ENCODE measurements at places on chromosomes 7 and 10. TPM values are rescaled to one million over a fixed set of nuclear protein-coding genes. Genes with fewer than 3 reads are reported as not detected.
A peak's percentile ranks its signal among the peaks of the same experiment; 100 is the strongest.

VIPR2 gene
- not detected for total RNA-seq

GRCh38 chr10:4252701-4253100 is 467.7 kb upstream of the KLF6 start:
- no peak for DNase-seq

DNA sequence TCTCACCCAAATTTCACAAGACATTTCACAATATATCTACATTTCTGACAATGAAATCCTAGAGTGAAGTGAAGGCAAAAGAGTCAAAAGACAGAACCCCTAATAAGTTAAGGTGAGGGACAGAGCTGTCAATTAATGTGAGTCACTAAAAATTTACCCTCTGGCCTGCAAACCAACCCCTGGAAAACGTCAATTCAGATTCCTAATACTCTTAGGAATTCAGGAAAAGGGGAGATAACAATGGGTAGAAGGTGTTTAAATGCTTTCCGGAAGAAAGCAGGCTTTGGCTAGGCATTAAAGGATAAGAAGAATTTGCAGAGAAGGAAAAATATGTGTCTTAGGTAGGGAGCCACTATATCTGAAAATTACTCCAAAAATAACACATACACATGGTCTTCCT is 299.6 kb downstream of the INHBA start:
- peak; percentile 20 for DNase-seq

TLX1 gene
- not detected for total RNA-seq

All from RPMI7951 (cell line).